Non-pigmented ciliary epithelial cell (primary cell): ENCODE measurements at places on chromosomes 1 and 21.

DNA sequence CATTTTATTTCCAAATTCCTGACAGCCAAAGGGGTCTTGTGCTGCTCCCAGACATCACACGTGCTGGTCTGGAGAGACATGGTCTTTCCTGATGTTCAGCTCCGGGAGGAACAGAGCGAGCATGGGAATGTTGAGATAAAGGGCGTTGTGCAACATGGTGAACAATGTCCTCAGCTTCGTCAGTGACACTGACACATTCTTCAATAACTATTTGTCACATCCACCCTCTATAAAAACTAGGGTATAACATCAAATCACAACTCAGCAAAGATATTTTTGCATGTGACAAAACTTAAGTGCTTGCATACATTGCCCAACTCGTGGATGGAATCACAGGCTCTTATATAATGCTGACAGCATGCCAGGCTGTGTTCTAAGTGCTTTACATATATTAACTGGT, 42.4 kb upstream of the GRHL3 start:
- DNase-seq: no peak

GRCh38 chr1:71252900-71253299, 172.1 kb upstream of the ZRANB2 start:
- no peak for DNase-seq

GRCh38 chr1:151416231-151416630, 16.9 kb downstream of the PSMB4 start:
- DNase-seq: peak; percentile 36

GRCh38 chr1:222543817-222544216, 4.1 kb downstream of the HHIPL2 start:
- no peak for DNase-seq

GRCh38 chr1:231702804-231703203, 76.2 kb downstream of the DISC1 start:
- no peak for DNase-seq

DNA sequence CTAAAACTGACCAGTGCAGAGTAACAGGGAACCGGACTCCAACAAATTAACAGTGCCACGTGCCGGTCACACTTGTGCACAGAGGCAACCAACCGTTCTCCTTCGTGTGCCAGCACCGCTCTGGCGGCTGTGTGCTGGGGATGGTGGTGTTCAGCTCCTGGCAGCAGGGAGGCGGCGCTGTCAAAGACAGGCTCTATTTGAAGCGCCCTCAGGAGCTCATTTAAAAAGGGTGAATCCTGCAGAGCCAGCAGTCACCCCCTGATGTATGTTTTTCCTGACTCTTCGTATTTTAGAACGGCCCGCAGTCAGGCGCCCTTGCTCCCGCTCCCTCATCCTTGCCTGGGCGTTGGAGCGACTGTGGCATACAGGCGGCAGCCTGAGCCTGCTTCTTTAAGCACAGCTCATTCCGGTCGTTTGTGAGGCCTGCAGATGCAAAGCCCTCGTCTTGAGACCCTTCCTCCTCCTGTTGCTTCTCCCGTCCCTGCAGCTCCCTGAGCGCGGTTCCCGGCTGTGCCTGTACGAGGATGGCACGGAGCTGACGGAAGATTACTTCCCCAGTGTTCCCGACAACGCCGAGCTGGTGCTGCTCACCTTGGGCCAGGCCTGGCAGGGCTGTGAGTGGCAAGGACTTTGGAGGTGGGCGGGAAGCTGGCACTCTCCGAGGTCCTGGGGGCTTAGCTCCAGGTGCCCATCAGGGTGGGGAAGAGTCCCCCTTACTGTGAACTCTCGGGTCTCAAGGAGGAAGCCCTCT, 1.1 kb downstream of the DFFB start:
- no peak for DNase-seq

- DNase-seq: peak; percentile 46
Observed at GRCh38 chr1:82388679-82389078, 587.9 kb downstream of the ADGRL2 start.

DNA sequence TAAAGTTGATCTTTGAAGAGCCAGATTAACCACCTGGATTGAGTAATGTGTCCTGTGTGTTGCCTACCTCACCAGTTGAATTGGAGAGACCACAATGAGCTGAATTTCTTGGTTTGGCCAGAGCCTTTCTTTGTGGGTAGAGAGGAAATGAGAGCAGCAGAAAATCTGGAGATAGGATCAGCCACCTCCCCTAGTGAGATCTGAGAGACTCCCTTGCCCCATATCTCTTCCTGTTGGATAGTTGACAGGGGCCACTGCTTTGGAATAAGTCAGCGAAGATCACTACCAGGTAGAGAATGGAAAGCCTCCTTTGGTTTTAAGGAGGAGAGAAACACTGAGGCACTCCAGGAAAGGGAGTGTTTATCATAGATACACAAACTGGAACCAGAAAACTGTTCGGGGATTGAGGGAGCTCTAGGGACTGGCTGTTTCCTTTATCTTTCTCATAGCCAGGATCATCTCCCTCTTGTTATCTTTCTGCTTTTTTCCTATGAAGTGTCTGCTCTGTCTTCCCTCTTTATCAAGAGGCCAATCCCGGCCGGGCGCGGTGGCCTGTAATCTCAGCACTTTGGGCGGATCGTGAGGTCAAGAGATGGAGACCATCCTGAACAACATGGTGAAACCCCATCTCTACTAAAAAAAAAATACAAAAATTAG, 21.3 kb upstream of the ZNF326 start:
- DNase-seq: no peak

DNA sequence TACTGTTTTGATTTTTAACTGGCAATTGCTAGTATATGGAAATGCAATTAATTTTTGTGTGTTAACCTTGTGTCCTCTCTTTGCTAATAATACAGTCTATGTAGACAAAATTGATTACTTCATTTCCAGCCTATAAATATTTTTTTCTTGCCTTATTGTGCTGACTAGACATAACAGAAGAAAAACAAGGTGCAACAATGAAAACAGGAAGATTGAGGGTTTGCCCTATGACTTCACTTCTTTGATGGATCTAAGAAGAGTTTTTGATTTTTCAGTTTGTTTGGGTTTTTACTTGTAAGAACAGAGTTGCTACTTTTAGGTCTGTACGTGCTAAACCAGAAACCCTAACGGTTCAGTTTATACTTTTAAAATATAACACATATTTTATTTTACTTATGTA, 8.5 kb upstream of the CNIH4 start:
- no peak for DNase-seq

DNA sequence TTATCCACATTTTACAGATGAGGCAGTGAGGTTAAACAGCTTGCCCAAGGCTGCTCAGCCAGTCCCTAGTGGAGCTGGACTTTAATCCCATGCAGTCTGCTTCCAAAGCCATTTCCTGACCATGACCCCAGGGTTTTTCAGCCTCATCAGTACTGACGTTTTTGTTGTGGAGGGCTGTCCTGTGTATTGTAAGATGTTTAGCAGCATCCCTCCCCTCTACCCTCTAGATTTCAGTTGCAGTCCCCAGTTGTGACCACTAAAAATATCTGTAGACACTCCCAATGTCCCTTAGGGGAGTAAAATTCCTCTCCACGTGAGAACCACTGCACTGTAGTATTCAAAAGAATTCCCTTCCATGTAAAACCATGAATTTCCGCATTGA, 30.2 kb upstream of the C1orf105 start:
- DNase-seq: no peak

- DNase-seq: no peak
Observed at GRCh38 chr1:29801003-29801402, 564.7 kb downstream of the PTPRU start.

- no peak for DNase-seq
Observed at GRCh38 chr1:975896-976683, 5.8 kb downstream of the PERM1 start.

DNA sequence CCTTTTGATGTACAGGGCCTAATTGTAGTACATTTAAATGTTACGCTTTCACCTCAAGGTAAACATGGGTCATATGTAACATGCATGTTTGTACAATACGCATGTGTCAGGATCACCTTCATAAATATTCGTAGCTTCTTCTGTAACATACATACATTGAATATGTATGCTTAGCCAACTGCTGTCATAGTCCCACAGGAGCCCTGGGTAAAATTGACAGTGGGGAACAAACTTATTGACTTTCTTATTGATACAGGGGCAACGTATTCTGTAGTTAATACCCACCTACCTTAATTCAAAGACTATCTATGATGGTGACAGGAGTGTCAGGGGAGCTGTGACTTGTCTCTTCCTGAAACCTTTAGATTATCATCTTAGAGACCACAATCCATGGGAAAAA, 3.7 kb upstream of the REN start:
- DNase-seq: no peak
